Stimulated activated CD4-positive, alpha-beta T cell treated with anti-CD3 and anti-CD28 coated beads, Interleukin-12 subunit alpha, Interleukin-12 subunit beta, amount 100 ng/mL, for 4 hours (primary cell): ENCODE measurements at places on chromosomes 16 and 17.

DNA sequence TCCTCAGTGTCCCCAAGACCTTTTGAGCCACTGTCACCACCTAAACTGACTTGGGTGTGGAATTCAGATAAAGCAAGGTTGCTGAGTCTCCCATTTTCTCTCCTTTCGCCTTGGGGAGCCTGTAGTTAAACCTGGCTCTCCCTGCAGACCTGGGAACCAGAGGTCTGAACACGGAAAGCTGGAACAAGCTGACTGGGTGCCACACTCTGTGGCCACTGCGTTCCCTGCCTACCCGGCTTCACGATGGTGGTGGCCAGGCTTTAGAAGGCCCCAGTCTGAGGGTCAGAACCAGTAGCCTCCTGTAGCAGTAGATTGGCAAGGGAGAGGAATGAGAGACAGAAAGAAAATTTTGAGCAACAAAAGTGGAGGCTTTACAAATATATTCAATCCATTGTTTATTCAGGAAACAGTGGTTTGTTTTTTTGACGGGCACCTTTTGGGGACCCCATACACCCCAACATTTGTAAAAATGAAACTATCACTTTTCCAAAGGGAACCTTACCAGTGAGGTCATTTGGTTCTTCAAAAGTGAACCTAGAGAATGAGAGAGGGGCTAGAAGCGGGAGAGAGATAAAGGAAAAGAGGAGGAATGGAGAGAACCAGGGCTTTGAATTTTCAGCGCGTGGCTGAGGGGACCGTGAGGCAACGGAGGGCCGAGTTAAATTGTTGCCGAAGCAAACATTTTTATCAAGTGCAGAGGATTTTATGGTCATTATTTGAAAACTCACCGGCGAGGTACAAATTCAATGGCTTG is 1.8 kb upstream of the HOXB8 start:
- no peak for DNase-seq

DNA sequence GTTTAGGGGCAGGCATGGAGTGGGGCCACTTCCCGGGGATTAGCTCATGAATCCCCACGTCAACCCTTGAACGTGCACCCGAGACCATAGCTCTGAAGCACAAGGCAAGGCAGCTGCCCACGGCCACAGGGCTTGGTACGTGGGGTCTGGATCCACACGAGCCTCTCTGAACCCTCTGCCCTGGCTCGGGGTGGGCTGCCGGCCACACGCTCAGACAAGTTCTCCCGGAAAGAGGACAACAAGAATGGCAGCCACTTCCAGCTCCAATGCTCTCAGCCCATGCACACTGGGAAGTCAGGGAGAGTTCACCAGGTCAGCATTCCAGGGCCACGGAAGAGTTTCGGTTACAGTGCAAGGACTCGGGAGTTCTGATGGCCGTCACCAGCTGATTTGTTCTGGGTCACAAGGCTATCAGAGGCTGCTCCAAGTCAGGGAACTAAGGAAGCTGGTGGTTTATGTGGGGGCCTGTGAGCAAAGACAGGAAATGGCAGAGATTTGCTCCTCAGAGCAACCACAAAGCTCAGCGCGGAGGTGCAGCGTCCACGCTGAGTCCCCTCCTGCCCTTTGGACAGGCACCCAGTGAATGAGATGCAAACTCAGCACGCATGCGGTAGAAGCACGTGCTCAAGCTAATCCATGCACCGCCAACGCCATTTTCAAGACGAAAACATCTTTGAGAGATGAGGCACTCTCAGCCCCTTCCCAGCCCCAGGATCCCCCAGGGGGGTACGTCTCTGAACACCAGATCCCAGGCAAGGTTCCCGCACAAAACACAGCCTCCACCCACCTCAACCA is 356.4 kb downstream of the FOXL1 start:
- no peak for DNase-seq

DNA sequence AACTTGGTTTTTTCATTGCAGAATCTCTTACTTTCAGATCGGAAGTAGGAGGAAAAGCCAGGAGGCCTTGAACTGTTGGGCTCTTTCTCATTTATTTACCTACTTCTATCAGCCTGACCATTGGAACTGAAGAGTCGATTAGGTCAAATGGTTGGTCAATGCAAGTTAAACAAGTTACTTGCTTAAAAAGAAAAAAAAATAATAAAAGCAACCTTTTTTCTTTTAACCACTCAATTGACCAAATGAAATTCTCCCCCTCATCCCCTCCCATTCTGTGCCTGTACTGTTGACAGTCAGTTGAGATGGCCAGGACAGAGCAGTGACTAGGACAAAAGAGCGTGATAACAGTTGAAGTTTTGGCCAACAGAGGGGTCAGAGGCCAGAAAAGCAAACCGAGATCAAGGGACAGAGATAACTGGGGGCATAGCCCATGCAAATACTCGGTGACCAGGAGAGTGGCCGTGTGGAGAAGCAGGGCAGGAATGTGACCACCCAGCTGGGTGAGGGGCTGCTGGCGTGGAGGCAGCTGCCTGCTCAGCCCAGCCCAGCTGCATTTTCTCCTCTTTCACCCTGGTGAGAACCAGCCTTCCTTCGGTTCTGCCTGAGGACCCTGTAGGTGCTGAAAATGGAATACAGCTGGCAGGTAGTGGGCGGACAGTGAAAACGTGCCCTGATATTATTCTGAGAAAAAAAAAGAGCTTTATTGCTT is 72.2 kb downstream of the HS3ST3B1 start:
- DNase-seq: no peak

GRCh38 chr16:58938811-58939210 is 204.7 kb upstream of the GOT2 start:
- no peak for DNase-seq

DNA sequence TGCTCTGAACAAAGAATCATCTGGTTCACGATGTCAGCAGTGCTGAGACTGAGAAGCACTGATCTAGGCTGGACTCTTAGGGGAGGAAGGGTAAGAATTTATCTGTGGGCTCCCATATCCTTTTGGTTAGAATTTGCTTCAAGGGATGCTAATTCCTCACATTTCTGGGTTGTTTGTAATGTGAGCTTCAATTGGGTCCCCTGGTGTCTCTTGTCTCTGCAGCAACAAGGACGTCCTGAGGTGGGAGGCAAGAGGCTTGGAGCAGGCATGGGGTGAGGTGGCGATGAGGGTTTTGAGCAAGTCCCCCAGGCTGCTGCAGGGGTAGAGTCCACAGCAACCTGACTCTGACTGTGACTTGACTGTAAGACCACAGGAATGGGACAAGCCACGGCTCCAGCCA is 213.8 kb upstream of the NLRP1 start:
- no peak for DNase-seq

GRCh38 chr17:74892974-74893911 is at the start of gene FADS6:
Gene FADS6 (minus strand): TSS chr17:74893633. CDS start chr17:74893595, 38 bp downstream.
- no peak for DNase-seq

DNA sequence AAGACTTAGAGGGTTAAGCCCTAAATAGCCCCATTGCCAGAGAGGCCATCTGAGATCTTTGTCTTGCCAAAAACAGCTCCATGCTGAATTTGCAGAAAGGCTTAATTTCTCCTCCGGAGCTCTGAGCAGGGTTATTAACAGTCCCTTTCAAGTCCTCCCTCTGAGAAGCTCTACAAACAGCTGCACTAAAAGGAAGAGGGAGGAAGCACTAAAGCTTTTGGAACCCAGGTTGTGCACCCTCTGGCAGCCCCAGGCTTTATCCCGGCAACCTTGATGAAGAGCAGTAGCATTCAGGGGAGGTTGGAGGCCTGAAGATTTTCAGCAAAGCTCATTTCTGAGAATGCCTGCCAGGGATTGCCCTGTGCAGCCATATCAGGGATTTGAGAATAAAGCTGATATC is 554.7 kb downstream of the RBFOX1 start:
- no peak for DNase-seq

GRCh38 chr16:27085182-27085581 is 18.5 kb downstream of the C16orf82 start:
- no peak for DNase-seq

- no peak for DNase-seq
Observed at GRCh38 chr17:80352991-80353665, 61.8 kb upstream of the ENDOV start.
